Neural progenitor cell (in vitro differentiated cells): ENCODE measurements at places on chromosomes 6 and 20. TPM values are rescaled to one million over a fixed set of nuclear protein-coding genes. Genes with fewer than 3 reads are reported as not detected.

DNA sequence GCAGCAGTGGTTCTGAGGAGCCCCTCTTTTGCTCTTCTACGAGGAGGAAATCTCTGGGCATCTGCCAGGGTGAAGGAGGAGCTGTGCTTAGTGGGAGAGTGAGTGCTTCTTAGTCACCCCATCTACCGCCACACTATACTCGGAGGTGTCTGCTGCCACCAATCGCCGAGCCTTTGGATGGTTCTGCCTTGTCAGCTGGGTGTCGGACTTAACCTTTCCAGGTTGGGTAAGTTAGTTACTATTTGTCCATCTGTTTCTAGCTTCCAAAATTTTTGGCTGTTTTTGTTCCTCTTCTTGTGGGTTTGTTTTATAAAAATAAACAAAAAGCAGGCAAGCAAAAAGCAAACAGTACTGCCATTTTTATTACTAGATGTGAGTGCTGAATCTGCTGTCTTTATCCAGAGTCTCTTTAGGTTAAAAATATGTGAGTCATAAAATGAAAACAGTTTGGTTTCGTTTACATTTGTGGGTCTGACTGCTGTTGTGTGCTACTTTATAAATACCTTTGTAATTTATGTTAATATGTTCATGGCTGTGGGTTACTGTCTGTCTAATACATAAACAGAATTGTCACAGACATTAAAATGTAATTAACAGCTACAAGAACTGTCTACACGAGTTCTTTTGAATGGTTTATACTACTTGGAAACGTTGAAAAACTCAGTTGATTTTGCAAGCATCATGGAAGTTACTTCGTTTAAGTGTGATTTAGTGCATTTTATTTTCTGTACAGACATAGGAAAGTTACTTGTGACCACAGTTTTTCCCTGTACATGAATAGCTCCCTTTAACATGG lies 89.2 kb downstream of the ARID1B start:
- no peak overlapping the region for H3K27ac ChIP-seq
- no peak overlapping the region for H3K4me3 ChIP-seq
- H3K4me1 ChIP-seq = peaks cover 43% of the 10 kb centered on the region
- H3K36me3 ChIP-seq = peaks cover 4% of the 10 kb centered on the region
- no peaks in the 10 kb centered on the region for H3K27me3 ChIP-seq
- no peak for DNase-seq

- no peaks in the 10 kb centered on the region for H3K27me3 ChIP-seq
- H3K4me3 ChIP-seq = no peak overlapping the region
- H3K4me1 ChIP-seq = no peaks in the 10 kb centered on the region
- no peaks in the 10 kb centered on the region for H3K36me3 ChIP-seq
- no peak overlapping the region for H3K27ac ChIP-seq
- no peak for DNase-seq
Measured at GRCh38 chr6:152094992-152095592, 287.6 kb downstream of the ESR1 start.

- no peaks in the 10 kb centered on the region for H3K36me3 ChIP-seq
- H3K27me3 ChIP-seq = no peaks in the 10 kb centered on the region
- H3K27ac ChIP-seq = no peak overlapping the region
- no peak overlapping the region for H3K4me3 ChIP-seq
Measured at GRCh38 chr6:145312481-145312880, 422.8 kb downstream of the EPM2A start.

SNTA1 gene
- 6.3 and 10.6 TPM in 2 replicates for total RNA-seq

DNA sequence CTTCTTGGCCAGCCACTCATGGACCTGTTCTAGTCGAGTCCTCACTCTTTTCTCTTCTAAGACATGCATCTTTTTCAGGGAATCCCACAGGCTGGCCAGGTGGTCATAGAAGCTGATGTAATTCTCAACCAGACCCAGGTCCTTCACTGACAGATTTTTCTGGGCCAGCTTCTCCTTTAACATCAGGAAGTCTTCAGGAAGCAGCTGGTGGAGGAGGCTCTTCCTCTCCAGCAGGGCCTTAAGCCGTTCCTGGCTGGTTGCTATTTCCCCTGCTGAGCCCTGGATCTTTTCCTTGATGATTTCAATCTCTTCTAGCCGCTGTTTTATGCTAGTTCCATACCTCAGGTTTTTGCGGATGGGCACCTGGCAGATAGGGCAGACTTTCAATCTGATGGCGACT lies 28.6 kb downstream of the DDX27 start:
- DNase-seq = no peak
- H3K4me1 ChIP-seq = no peaks in the 10 kb centered on the region
- H3K27me3 ChIP-seq = no peaks in the 10 kb centered on the region
- no peaks in the 10 kb centered on the region for H3K36me3 ChIP-seq
- no peak overlapping the region for H3K4me3 ChIP-seq

SPATA2 gene
- total RNA-seq = 4.0 and 5.0 TPM in 2 replicates

GRCh38 chr20:13493143-13493542 lies 145.6 kb downstream of the TASP1 start:
- no peaks in the 10 kb centered on the region for H3K27me3 ChIP-seq
- no peak overlapping the region for H3K4me3 ChIP-seq
- no peaks in the 10 kb centered on the region for H3K36me3 ChIP-seq
- H3K27ac ChIP-seq = peak overlapping the region; percentile 38
- H3K4me1 ChIP-seq = peaks cover 33% of the 10 kb centered on the region
- peak; percentile 23 for DNase-seq

- H3K36me3 ChIP-seq = no peaks in the 10 kb centered on the region
- H3K4me1 ChIP-seq = peaks cover 12% of the 10 kb centered on the region
- H3K27ac ChIP-seq = no peak overlapping the region
- DNase-seq = no peak
Measured at GRCh38 chr6:8628063-8628462, 192.7 kb upstream of the SLC35B3 start.

DNA sequence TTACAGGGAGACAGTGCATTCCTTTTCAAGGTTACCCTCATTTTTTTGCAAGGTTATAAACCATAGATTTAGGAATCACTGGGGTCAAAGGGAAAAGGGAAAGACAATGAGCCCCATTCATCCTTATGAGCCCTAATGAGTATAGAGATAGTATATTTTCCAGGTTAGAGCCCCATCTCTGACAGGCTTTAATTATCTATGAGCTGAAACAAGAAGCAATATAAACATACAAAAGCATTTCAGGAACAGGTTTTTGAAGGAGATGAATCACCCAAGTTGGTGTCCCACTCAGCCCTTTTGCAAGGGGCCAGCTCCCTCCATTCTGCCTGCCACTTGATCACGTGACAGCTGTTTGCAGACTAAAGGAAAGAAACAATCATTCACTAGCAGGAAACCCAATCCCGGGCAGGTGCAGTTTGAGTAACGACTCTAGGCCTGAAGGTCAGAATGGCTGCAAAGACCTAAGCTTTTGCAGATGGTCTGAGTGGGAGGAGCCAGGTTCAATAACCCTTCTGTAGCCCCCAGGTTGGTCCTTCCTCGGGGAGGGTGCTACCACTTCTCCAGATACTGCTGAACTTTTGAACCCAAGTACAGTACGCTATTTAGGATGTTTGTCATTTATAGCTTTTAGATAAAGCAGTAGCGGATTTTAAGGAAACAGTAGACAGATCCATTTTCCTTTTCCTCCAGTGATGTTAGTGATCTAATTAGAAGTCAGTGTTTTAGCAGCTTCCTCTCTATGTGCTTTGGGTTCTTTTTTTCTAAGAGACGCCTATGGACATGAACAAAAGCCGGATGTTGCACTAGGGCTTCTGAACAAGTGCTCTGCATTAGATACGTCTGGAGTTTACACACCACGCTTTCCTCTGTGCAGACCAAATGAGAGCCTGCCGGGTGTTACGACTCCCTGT lies 253.2 kb downstream of the SOX4 start:
- H3K27ac ChIP-seq = no peak overlapping the region
- H3K27me3 ChIP-seq = no peaks in the 10 kb centered on the region
- H3K4me1 ChIP-seq = peaks cover 46% of the 10 kb centered on the region
- H3K4me3 ChIP-seq = no peak overlapping the region

DNA sequence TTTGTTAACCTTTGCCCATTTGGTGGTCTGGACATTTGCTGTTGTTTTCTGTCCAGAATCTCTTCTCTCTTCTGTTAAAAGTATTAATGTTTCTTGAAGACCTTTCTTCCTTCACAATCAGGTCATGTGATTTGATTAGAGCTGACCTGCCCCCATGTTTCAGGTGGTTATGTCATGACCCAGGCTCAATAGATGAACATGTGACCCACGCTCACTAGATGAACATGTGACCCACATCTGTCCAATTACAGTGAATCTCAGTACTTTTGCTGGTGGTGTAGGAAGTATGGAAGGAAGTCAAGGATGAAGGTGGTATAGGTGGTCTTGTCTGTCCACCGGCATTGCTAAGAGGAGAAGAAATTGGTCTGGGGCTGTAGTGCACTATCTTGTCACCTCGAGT lies 289.1 kb upstream of the JAG1 start:
- no peaks in the 10 kb centered on the region for H3K4me1 ChIP-seq
- no peaks in the 10 kb centered on the region for H3K27me3 ChIP-seq
- H3K36me3 ChIP-seq = no peaks in the 10 kb centered on the region

- H3K36me3 ChIP-seq = no peaks in the 10 kb centered on the region
- peaks cover 30% of the 10 kb centered on the region for H3K4me1 ChIP-seq
- H3K27me3 ChIP-seq = no peaks in the 10 kb centered on the region
- DNase-seq = no peak
- H3K27ac ChIP-seq = no peak overlapping the region
Measured at GRCh38 chr6:1839361-1839760, 229.6 kb downstream of the FOXC1 start.

GRCh38 chr6:99668036-99668705 lies 61.5 kb downstream of the PRDM13 start:
- peak; percentile 28 for DNase-seq
- no peaks in the 10 kb centered on the region for H3K36me3 ChIP-seq
- no peak overlapping the region for H3K27ac ChIP-seq
- no peaks in the 10 kb centered on the region for H3K27me3 ChIP-seq
- peaks cover 5% of the 10 kb centered on the region for H3K4me1 ChIP-seq
